ENCODE measurements at places on chromosomes 7 and 10.

DNA sequence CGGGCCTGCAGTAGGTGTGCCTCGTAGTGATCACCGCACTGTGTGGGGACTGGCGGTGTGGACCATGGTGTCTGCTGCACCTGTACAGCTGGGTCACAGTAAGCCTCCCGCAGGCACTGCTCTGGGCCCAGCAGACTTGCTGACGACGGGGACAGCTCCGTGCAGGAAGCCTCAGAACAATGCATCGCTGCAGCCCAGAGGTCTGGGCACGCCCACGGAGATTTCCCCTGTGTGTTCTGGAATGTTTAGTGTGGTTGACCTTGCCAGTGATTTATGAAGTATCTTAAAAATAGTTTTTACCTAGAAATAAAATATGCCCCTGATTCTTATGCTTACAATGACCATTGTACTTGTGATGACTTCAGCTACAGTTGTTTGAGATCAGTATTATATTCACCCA lies 59.1 kb upstream of the ZNF32 start:
- no peak for DNase-seq

DNA sequence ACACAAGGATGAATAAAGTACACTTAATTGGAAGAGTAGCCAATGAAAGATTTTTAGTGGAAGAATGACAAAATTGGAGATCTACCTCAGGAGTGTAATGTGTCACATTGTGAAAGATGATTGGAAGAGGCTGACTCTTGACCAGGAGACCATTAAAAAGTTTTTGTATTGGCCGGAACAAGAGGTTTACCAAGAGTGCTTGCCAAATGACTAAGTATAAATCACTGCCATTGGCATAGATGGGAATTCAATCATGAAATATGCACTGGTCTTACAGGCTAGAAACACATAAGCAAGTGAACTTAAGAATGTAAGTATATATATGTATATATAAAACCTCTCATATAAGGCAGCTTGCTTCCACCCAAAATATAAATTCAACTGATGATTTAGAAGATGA lies 58.7 kb upstream of the TFEC start:
- DNase-seq: no peak

GRCh38 chr10:77197544-77197943 lies 440.1 kb downstream of the KCNMA1 start:
- DNase-seq: no peak

GRCh38 chr10:28984431-28984830 lies 304.4 kb upstream of the LYZL1 start:
- peak; percentile 85 for DNase-seq

DNA sequence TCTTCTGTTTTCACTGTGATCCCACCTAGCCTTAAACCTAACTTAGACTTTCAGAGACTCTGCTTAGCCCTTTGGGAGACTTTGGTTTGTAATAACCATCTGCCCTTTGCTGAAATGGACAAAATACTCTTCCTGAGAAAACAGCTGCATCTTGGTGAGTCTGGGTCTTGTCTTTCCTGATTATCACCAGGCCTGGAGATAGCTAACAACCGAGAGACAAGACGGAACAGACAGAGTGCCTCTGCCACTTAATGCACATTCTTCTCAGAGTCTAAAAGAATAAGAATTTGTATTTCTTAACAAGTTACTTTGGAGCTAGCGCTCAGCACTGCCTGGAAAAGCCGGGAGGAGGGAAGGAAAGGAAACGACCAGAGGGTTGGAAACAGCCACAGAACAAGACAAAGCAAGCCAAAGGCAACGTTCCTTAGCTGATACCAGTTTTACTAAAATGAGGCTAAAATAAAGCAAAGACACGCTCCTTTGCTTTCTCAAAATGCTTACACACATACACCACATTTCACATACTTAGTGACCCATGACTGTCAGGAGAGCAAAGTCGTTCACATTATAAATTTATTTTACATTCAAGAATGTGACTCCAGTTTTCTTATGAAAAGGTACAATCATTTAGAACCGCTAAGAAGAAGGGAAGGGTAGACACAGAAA lies 70.3 kb upstream of the DGKI start:
- DNase-seq: no peak

GRCh38 chr7:69412331-69413146 lies 185.7 kb upstream of the AUTS2 start:
- peak; percentile 49 for DNase-seq

GRCh38 chr7:9149499-9150082 lies 716.2 kb downstream of the NXPH1 start:
- no peak for DNase-seq

DNA sequence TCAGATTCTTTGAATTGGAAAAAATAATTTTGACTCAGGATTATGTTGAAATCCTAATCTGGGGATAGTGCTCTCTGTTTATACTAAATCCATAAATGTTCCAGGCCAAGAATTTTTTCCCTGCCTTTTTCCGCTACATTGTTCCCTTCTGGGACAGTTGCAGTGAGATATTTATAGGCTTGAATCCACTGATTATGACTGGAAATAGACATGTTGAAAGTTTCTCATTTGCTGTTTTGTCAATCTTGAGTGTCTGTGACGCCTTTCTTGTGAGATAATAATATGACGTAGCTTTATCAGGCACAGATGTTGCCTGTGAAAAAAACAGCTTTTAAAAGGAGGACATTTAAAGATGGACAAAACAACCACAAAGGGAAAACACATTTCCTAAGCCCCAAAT lies 155.9 kb downstream of the ARID5B start:
- DNase-seq: no peak

DNA sequence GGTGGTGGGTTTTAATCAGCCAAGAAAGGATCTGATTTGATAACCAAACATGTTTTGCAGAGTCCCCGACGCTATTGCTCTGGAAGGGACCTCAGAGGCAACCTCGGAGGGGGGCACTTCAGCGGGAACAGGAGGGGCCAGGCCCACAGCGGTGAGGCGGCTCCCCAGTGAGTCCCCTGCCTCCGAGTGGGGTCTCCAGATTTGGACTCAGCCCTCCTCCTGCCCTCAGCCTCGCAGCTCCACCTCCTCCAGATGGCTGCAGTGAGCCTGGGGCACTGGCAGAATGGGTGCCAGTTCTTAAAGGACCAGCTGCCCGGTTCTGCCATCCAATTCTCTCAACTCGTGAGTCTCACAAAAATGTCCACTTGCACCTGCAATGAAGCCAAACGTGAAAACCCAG lies 61.0 kb upstream of the NANOS1 start:
- DNase-seq: no peak

- no peak for DNase-seq
Measured at GRCh38 chr7:130463553-130464434, 23.0 kb upstream of the CEP41 start.

DNA sequence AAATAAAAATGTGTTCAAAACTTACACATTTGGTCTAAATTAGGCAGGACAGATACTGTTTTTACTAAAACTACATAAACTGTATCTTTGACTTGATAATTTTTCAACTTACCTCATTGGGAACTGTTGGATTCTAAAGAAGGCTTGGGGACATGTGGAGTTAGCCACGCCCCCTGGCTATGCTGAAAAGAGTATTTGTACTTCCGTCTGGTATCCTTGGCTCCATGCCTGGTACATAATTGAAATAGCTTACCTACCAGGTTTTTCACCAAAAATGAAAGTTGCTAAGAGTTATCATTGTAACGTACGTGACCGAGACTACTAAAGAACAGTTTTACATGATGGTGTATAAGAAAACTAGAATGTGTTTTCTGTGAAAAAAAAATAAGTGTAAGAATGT lies 604.8 kb upstream of the IGFBP3 start:
- no peak for DNase-seq

- DNase-seq: peak; percentile 45
Measured at GRCh38 chr10:79047875-79048638, 20.7 kb upstream of the ZMIZ1 start.

GRCh38 chr10:53284615-53285182 lies 512.1 kb upstream of the MBL2 start:
- no peak for DNase-seq

- DNase-seq: no peak
Measured at GRCh38 chr7:157177983-157178381, 39.3 kb downstream of the UBE3C start.

DNA sequence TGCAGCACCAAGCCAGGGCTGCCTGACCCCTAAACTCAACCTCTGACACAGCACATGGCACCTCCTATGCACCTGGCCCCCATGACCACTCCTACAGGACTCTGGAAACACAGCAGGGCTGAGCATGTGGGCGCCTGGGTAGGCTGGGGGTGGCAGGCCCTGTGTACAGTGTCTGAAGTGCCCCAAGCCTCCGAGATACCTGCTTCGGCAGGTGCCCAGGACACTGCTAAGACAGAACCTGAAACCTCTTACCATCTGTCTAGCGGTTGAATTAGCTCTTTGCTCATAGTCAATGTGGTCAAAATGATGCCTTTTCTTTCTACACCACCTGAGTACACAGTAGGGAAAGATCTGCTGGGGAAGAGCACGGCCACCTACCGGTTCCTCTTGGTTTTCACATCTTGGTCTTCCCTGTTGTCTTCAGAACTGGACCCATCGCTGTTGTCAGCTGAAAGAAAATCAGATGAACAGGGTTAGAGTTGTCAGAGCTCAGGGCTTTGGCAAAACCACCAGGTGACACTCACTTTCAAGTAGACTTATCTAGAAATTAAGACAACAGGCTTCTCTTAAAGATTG lies 177.4 kb downstream of the TCERG1L start:
- no peak for DNase-seq

- peak; percentile 43 for DNase-seq
Measured at GRCh38 chr7:80699721-80700256, 61.3 kb downstream of the CD36 start.

- no peak for DNase-seq
Measured at GRCh38 chr7:111108496-111108895, 17.6 kb downstream of the LRRN3 start.

- no peak for DNase-seq
Measured at GRCh38 chr10:51910596-51910995, 211.2 kb upstream of the CSTF2T start.

DNA sequence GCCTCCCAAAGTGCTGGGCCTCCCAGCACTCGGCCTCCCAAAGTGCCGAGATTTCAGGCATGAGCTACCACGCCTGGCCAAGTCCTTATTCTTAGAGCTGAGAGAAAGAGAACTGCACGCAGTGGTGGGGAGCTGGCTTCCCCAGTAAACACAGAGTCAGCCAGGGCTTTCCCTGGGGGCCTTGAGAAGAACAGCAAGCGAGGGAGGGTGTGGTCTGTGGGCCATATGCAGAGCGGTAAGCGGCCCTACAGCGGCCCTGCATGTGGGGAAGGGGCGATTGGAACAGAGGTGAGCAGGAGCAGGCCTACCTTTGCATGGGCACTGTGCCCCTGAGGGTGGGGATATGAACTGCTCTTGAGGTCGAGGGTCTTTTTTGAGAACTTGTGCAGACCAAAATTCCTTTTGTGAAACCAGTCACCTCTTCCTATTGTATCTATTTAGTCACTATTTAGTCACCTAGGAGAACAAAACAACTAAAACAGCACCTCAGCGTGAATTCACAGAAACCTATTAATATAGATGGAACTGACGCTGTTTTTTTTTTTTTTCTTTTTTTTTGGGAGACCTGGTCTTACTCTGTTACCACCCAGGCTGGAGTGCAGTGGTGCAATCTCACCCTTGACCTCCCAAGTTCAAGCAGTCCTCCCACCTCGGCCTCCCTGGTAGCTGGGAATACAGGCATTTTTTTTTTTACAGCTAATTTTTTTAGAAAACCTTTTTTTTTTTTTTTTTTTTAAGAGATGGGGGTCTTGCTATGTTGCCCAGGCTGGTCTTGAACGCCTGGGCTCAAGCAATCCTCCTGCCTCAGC lies 36.9 kb upstream of the SH2D4B start:
- DNase-seq: peak; percentile 70

DNA sequence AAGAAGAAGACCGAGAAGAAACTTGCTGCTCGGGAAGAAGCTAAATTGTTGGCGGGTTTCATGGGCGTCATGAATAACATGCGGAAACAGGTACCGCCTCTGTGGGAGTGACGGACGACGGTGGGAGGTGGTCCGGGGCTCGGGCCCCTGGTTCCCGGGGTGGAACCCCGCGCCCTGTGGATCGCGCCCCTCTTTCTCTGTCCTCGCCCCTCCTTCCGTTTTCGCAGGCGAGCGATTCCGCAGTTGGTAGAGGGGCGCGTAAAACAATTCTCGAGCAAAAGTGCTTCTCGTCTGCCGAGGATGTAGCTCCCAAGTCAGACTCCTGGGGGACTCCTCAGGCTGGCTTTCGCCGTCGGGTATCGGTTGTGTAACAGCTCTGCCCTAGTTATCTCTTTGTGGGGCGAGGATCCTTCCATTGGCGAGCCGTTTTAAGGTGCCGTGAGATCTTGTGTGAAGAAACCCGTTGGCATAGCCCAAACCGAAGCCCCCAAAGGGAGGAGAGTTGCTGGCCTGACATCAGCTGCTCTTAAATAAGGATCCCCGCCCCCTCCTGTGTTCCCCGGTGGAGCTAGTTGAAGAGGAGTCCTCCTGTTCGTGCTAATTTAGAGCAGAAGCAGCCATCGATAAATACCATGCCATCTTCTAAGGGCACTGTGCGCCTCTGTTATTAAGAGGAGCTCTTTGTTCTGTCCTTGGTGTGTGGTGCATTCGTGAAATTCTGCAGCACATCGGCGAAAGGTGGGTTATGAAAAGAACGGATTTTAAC lies 655 bp downstream of the KLHL7 start:
- peak; percentile 18 for DNase-seq

DNA sequence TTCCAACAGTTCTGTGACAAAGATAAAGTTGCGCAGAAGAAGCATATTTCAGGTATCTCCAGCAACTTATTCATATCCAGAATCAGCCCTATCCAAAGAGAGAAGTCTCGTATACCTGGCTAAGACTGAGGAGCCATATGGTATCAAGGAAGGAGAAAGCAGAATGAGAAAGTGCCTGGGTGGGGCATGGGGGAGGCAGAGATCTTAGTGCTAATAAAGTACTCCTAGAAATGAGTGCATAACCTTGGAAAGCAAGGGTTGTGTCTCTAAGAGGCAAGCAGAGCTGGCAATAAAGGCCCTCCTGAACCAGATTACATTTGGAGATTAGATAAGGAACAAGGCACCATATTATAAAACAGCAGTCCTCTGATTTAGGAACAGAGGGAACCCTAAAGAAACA lies 12.7 kb downstream of the TASOR2 start:
- no peak for DNase-seq

DNA sequence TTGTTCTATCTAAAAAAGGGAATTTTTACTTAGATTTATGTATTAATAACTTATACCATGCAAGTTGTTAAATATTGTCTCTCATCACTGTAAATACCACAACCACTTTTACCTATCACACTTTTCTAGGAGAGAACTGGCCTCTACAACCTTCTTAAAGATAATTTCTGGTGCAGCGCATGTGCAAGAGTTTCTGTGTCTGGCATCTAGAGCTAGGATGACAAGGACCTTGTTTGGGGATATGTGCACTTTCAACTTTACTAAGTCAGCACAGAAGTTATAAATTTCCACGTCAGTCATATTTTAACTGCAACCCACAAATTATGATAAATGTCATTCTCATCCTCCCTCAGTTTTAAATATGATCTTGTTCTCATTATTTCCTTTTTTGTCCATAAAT lies 156.9 kb upstream of the ADCY1 start:
- DNase-seq: no peak
